ENCODE measurements at places on chromosomes 6 and 20.

DNA sequence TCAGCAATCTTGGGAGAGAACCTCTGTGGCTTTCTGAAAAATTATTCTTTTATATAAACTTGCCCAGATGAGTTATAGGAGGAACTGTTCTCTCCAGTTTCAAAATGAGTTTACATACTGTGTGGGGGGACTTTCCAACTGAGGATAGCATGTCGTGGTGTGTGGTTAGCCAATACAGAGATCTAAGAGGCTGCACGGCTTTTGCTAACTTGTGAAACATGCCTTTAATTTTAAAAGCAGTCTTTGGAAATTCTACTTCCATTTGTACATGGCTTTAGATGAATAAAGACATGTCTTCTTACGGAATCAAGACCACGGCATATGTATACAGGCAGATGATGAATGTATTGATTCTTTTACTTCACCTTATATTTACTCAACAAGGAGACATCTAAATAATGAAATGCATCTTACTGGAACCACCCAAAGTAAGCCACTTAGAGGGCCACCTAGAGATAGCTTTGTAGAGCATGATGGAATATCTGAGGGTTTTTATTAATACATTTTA is 39.8 kb downstream of the HIVEP1 start:
- DNase-seq = no peak

GRCh38 chr20:19916531-19917485 is 100.4 kb upstream of the NAA20 start:
- DNase-seq = no peak

DNA sequence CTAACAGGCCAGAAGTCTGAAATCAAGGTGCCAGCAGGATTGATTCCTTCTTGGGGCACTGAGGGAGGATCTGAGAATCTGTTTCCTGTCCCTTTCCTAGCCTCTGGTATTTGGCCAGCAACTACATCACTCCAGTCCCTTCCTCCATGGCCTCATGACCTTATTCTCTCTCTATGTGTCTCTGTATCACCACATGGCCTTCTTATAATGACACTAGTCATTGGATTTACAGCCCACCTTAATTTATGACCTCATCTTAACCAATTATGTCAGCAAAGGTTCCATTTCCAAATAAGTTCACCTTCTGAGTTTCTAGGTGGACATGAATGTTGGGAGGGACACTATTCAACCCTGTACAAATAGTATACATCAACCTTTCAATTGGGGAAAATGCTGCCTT is 29.3 kb downstream of the SCML4 start:
- DNase-seq = no peak

DNA sequence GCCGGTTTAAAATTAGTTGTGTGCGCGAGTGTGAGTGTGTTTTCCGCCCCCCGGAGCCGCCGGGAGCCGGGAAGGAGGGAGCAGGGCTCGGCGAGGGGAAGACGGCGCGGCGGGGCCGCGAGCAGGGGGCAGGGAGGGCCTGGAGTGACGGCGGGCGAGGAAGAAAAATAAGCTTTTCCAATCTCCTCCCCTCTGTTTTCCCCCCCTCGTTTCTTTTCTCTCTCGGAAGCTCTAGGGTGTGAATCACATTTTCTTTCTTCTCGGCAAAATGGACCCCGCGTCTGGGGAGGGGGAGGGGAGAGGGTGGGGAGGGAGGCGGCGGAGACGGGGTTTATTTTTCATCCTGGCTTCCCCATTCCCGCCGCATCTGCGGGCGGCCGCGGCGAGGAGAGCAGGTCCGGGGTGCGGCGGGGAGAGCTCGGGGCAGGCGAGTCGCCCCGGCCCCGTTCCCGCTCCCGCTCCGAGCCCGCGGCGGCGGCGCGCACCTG is 881 bp downstream of the BICRAL start:
- DNase-seq = peak; percentile 70

DNA sequence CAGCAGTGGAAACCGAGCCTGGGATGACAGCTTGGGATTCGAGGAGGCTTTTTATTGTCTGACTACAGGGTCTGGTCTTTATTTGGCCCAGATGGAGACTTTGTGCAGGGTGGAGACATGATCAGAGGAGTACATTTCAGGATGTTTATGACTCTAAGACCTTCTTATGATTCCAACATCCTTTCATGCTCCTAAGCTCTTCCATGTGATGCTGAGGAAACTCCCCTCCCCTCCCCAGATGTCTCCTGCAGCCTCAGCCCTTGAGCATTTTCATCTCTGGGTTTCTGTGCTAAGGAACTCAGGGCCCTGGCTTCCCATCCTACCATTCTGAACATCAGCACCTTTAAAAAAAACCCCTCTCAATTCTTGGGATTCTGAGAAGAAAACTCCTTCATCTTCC is 186.6 kb downstream of the SOX4 start:
- no peak for DNase-seq
